ENCODE measurements at places on chromosomes 6 and 20. TPM values are rescaled to one million over a fixed set of nuclear protein-coding genes. Genes with fewer than 3 reads are reported as not detected.

Gene TP53RK
- total RNA-seq = 12.6 TPM

Gene PRSS35
- not detected for total RNA-seq

Gene CFAP61
- total RNA-seq = not detected

Gene VNN1
- total RNA-seq = 0.69 TPM

Gene BNIP5
- not detected for total RNA-seq

Gene LMBRD1
- total RNA-seq = 12.6 TPM

Gene TP53TG5
- total RNA-seq = not detected

Gene RRP36
- total RNA-seq = 126 TPM

Gene YIPF3
- total RNA-seq = 134 TPM

Gene SLC26A8
- not detected for total RNA-seq

Gene CD109
- total RNA-seq = 55.0 TPM

Gene RING1
- 11.7 TPM for total RNA-seq

Gene ASF1A
- 15.7 TPM for total RNA-seq

Gene TREML1
- not detected for total RNA-seq

Gene HLA-C
- total RNA-seq = 466 TPM

Gene SMOC2
- total RNA-seq = not detected

Gene GPLD1
- under 0.01 TPM for total RNA-seq

Measured in mammary microvascular endothelial cell (primary cell).